Activated CD4-positive, alpha-beta memory T cell treated with anti-CD3 and anti-CD28 coated beads, Interleukin-2, amount 10 ng/mL, durations not matched to agents 7 days and 5 days (primary cell): ENCODE measurements at places on chromosomes 7 and 10. TPM values are rescaled to one million over a fixed set of nuclear protein-coding genes. Genes with fewer than 3 reads are reported as not detected.

DNA sequence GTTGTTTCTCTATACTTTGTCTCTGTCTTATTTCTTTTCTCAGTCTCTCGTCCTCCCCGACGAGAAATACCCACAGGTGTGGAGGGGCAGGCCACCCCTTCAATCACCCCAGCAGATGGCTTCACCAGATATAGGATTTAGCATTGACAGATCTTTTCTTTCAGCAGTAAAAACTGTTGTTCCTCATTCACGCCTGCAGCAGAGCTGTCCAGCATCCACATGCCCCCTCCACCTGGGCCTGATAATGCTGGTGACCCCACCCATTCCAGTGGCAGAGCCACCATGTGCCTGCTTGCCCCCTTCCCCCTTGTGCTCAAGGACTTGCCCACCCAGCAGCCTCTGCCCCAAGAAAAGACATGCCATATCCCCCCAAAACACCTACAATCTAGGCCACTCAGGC lies 15.5 kb downstream of the FRG2B start:
- H3K4me1 ChIP-seq = no peaks in the 10 kb centered on the region
- H3K27me3 ChIP-seq = peaks cover 39% of the 10 kb centered on the region
- H3K36me3 ChIP-seq = no peaks in the 10 kb centered on the region
- no peak overlapping the region for H3K27ac ChIP-seq

DNA sequence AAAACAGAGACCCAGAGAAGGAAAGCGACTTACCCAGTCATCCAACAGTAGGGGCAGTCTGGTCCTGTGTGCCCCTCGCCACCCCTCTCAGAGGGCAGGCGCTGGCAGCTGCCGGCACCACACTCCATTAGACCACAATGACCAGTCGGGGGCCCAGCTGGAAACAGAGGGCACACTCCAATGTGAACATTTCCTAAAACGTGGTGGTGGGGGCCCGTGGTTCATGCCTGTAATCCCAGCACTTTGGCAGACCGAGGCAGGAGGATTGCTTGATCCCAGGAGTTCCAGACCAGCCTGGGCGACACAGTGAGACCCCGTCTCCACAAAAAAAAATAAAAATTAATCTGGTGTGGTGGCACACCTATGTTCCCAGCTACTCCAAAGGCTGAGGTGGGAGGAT lies 912 bp upstream of the OAT start:
- no peak for DNase-seq
- H3K27ac ChIP-seq = no peak overlapping the region
- peaks cover 12% of the 10 kb centered on the region for H3K4me1 ChIP-seq
- H3K36me3 ChIP-seq = no peaks in the 10 kb centered on the region
- H3K27me3 ChIP-seq = peaks cover 12% of the 10 kb centered on the region
- peak overlapping the region; percentile 77 for H3K4me3 ChIP-seq

- H3K4me3 ChIP-seq = no peak overlapping the region
- DNase-seq = no peak
- no peak overlapping the region for H3K27ac ChIP-seq
- H3K4me1 ChIP-seq = no peaks in the 10 kb centered on the region
These were observed 994 bp upstream of the GCK start for GRCh38 chr7:44189993-44190872.

GRCh38 chr7:69358163-69358821 lies 240.0 kb upstream of the AUTS2 start:
- no peak overlapping the region for H3K4me3 ChIP-seq
- H3K27ac ChIP-seq = no peak overlapping the region
- no peaks in the 10 kb centered on the region for H3K4me1 ChIP-seq
- no peak for DNase-seq
- H3K36me3 ChIP-seq = no peaks in the 10 kb centered on the region

DNA sequence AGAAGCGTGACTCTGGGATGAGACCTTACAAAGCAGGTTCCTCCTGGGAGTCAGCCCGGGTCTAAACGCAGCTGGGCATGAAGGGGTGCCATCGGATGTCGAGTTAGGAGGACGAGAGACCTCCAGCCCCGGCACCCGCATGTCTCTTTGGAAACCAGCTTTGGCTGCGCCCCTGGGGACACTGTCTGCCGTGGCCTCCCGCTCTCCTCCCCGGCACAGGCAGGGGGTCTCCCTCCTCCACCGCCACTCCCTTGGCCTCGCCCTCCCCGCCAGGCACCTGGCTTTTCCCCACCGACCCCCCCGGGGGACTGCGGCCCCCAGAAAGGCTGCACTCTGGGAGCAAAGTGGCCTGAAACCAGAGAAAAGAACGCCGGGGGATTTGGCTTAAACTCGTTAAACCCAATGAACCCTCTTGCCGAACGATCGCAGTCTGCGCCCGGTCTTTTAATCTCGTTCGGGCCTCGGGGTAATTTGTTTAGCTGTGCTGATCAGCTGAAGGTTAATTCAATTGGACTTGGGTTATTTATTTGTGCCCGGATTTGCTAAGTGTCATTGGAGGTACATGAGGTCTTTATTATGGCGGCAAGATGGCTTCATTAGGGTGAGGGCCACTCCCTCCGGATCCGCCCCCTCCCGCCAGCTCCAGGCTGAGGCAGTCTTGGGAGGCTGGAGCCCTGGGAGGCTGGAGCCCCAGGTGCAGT lies 16.4 kb upstream of the PSMG3 start:
- no peaks in the 10 kb centered on the region for H3K4me1 ChIP-seq
- no peak for DNase-seq
- no peak overlapping the region for H3K27ac ChIP-seq
- no peak overlapping the region for H3K4me3 ChIP-seq
- no peaks in the 10 kb centered on the region for H3K36me3 ChIP-seq
- H3K27me3 ChIP-seq = peaks cover 11% of the 10 kb centered on the region

- no peak for DNase-seq
- no peaks in the 10 kb centered on the region for H3K4me1 ChIP-seq
- H3K36me3 ChIP-seq = no peaks in the 10 kb centered on the region
- H3K27ac ChIP-seq = no peak overlapping the region
- no peaks in the 10 kb centered on the region for H3K27me3 ChIP-seq
- no peak overlapping the region for H3K4me3 ChIP-seq
These were observed 10.8 kb downstream of the ZNF467 start for GRCh38 chr7:149762610-149763009.

DNA sequence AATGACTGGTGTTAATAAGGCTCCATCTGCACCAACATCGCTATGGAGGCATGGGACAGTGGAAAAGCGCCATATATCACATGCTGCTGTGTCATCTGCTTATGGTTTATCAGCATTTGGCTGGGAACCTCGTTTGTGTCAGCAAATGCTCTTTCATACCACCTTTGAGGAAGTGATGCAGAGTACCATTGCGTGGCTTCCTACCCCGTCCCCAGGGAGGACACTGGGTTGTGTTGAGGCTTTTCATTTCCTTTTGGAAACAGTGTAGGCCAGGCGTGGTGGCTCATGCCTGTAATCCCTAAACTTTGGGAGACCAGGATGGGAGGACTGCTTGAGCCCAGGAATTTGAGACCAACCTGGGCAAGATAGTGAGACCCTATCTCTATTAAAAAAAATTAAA lies 6.8 kb downstream of the TACR2 start:
- no peak overlapping the region for H3K27ac ChIP-seq
- H3K4me1 ChIP-seq = peaks cover 34% of the 10 kb centered on the region
- DNase-seq = peak; percentile 31
- H3K27me3 ChIP-seq = peaks cover 1% of the 10 kb centered on the region
- no peaks in the 10 kb centered on the region for H3K36me3 ChIP-seq
- H3K4me3 ChIP-seq = no peak overlapping the region

- H3K4me1 ChIP-seq = no peaks in the 10 kb centered on the region
- no peak for DNase-seq
- no peak overlapping the region for H3K27ac ChIP-seq
These were observed 43.9 kb downstream of the MRPS24 start for GRCh38 chr7:43825391-43825808.

DNA sequence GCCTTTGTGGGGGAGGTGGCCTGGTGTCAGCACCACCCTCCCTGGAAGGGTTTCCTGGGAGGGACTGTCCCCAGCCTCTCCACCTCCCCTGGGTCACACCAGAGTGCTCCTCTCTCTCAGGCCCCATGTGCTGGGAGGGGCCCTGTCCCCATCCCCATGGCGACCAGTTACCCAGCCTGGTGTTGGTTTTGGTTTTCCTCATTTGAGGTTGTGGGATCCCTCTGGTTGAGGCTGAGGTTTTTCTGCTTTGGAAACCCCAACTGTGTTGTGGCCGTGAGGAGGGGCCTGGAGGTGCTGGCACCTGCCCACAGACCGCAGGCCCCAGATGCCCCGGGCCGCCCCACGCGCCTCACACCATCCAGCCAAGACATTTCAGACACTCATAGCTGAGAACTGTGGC lies 106.3 kb downstream of the GRK5 start:
- peaks cover 44% of the 10 kb centered on the region for H3K27me3 ChIP-seq
- peaks cover 17% of the 10 kb centered on the region for H3K36me3 ChIP-seq
- peaks cover 61% of the 10 kb centered on the region for H3K4me1 ChIP-seq
- peak overlapping the region; percentile 44 for H3K4me3 ChIP-seq

GRCh38 chr7:116357781-116358670 lies 141.5 kb upstream of the CAV2 start:
- DNase-seq = no peak
- peaks cover 11% of the 10 kb centered on the region for H3K27me3 ChIP-seq
- no peak overlapping the region for H3K4me3 ChIP-seq
- no peaks in the 10 kb centered on the region for H3K4me1 ChIP-seq
- H3K36me3 ChIP-seq = no peaks in the 10 kb centered on the region

- no peak overlapping the region for H3K27ac ChIP-seq
- H3K27me3 ChIP-seq = peaks cover 20% of the 10 kb centered on the region
- H3K4me1 ChIP-seq = no peaks in the 10 kb centered on the region
These were observed 34.6 kb downstream of the LEP start for GRCh38 chr7:128275681-128276080.

DNA sequence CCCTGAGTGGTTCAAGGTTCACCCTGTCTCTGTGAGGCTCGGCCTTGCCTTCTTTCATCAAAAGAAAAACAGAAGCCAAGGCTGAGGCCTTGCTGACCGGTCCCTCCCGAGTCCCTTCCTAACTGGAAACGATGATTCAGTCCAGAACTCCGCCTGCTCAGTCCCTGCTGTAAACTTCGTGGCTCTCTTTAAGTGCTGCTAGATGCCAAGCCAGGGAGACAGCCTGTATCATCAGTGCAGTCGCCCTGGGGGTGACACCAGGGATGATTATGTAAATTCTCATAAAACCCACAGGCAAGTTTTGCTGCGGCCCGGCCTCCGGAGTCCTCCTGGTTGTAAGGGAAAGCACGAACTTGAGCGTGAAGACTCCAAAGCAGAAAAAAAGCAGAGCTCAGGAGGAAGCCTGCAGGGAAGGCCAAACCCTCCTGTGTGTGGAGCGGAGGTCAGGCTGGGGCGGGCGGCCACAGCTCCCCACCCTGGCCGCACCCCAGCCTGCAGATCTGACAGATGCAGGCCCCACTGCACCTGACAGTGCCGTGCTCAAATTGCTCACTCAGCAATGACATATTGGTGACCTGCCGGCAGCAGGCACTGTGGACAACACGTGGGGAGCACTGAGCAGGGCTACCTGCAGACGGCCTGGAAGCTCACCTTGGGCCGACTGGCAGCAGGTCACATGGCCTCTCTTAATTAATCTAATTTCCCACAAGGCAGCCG lies 123.4 kb downstream of the DYNC2I1 start:
- DNase-seq = no peak
- H3K36me3 ChIP-seq = peaks cover 14% of the 10 kb centered on the region
- no peak overlapping the region for H3K27ac ChIP-seq
- no peak overlapping the region for H3K4me3 ChIP-seq
- no peaks in the 10 kb centered on the region for H3K27me3 ChIP-seq

DNA sequence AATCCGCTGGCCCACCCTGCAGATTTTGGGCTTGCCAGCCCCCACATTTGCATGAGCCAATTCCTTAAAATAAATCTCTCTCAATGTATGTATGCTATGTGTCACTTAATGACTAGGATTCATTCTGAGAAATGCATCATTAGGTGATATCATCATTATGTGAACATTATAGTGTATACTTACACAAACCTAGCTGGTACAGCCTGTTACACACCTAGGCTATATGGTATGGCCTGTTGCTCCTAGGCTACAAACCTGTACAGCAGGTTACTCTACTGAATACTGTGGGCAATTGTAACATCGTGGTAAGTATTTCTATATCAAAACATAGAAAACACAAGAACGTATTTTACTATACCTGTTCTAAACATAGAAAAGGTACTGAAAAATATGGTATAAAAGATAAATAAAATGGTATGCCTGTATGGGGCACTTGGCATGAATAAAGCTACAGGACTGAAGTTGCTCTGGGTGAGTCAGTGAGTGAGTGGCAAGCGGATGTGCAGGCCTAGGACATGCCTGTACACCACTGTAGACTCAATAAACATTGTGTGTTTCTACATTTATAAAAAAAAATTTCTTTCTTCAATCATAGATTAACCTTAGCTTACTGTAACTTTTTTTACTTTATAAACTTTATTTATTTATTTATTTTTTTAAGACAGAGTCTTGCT lies 135.9 kb downstream of the ABCA13 start:
- H3K4me1 ChIP-seq = no peaks in the 10 kb centered on the region
- H3K4me3 ChIP-seq = no peak overlapping the region
- peaks cover 4% of the 10 kb centered on the region for H3K27me3 ChIP-seq
- no peak for DNase-seq

DNA sequence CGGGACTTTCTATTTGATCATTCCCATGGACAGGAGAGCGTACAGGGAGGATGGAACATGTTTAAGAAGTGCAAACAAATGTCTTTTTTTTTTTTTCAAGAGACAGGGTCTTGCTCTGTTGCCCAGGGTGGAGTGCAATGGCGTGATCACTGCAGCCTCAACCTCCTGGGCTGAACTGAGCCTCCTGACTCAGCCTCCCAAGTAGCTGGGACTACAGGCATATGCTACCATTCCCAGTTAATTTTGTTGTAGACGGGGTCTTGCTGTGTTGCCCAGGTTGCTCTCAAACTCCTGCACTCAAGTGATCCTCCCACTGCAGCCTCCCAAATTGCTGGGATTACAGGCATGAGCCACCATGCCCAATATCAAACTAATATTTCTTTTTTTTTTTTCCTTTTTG lies 40.5 kb downstream of the SPDYE5 start:
- H3K27me3 ChIP-seq = no peaks in the 10 kb centered on the region
- H3K27ac ChIP-seq = no peak overlapping the region
- H3K4me1 ChIP-seq = peaks cover 15% of the 10 kb centered on the region

DNA sequence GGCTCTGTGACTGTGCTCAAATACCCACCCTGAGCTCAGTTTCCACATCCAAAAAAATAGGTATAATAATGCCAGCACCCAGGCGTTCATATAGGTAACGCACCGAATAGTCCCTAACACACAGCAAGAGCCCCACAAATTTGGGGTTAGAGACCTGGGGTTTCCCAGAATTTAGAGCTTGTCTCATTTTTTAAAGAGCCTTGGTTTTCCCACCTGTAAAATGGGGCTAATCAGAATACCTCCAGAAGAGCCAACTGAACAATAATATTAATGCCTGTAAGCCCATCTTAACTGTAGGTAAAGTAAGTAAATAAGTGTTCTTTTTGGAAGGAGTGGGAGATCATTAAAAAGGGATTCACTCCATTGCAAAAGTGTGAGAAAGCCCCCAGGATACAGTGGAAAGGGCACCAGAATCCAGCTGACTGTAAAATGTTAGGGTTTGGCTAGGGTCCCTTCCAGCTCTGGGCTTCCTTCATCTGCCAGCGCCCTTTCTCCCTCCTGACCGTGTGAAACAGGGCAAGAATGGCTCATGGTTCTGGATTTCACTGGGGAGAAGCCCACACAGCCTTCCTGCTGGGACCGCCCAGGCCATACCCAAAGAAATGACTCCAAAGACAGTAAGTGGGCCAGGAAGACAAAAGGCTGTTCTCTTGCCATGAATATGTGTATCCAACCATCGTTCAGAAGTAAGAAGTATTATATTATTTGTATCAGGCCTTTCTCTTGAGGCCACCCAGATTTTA lies 2.1 kb downstream of the MTURN start:
- peaks cover 8% of the 10 kb centered on the region for H3K4me1 ChIP-seq
- H3K4me3 ChIP-seq = no peak overlapping the region
- peaks cover 24% of the 10 kb centered on the region for H3K27me3 ChIP-seq
- no peak overlapping the region for H3K27ac ChIP-seq

IKZF5 gene
- total RNA-seq = 18.5 TPM

ARHGAP12 gene
- 12.0 TPM for total RNA-seq

CPA2 gene
- not detected for total RNA-seq

NUDT13 gene
- total RNA-seq = 1.6 TPM

ELAPOR2 gene
- total RNA-seq = 3.9 TPM

GDF2 gene
- total RNA-seq = not detected
